ENCODE measurements at places on chromosomes 4 and X.

- no peak for DNase-seq
Measured at GRCh38 chrX:48498374-48498809, 10.4 kb upstream of the PORCN start.

GRCh38 chr4:71130827-71131603 lies 137.6 kb downstream of the DCK start:
- DNase-seq: no peak

GRCh38 chr4:174156239-174156826 lies 127.1 kb downstream of the FBXO8 start:
- DNase-seq: peak; percentile 46

- no peak for DNase-seq
Measured at GRCh38 chr4:76308548-76308947, 2.0 kb downstream of the STBD1 start.

- DNase-seq: no peak
Measured at GRCh38 chr4:4254199-4254598, 6.2 kb upstream of the TMEM128 start.

GRCh38 chr4:6078560-6078959 lies 60.3 kb upstream of the C4orf50 start:
- DNase-seq: no peak

DNA sequence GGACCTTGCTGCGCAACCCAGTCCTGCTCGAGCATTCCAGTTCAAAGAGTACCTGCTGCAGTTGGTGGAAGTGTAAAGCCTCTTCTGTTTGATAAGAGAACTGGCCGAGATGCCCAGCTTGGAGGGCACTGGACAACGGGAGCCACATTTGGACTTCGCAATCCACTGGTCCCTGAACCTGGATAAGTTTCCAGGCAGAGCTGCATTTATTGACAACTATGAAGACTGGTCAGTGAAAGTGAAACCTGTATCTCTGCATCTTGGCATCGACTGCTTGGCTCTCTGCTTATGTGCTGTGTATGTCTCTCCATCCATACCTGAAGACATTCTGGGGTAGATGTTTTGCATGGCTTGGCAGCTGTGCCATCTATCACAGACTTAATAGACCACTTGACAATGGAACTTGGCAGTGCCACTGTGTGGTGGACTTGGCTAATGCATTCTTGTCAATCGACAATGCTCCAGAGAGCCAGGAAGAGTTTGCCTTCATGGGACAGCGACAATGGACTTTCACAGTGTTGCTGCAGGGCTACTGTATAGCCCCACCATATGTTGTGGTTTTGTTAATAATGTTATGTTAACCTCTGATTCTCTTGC lies 43.5 kb upstream of the ZBTB33 start:
- DNase-seq: no peak

- no peak for DNase-seq
Measured at GRCh38 chr4:185534511-185534865, 819 bp downstream of the PDLIM3 start.

GRCh38 chr4:123913598-123913997 lies 517.0 kb downstream of the SPRY1 start:
- no peak for DNase-seq

GRCh38 chr4:141329174-141329569 lies 108.5 kb downstream of the ZNF330 start:
- no peak for DNase-seq

DNA sequence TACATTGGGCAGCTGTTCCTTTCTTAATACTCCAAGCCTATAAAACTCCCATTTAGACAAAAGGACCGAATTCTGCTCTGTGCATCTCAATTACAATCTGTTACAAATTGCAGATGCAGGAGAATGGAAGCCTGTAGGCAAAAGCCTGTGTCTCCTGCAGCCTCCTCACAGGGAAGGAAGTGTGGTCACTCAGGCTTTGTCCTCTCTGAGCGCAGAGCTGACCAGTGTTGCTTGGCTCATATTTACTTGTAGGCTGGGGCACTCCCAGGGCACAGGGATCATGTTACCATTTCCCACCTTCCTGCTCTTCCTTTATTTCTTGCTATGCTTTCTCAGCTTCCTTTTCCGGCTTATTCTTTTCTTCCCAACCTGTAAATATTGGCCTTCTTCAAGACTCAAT lies 15.7 kb downstream of the SUPT20HL2 start:
- no peak for DNase-seq

DNA sequence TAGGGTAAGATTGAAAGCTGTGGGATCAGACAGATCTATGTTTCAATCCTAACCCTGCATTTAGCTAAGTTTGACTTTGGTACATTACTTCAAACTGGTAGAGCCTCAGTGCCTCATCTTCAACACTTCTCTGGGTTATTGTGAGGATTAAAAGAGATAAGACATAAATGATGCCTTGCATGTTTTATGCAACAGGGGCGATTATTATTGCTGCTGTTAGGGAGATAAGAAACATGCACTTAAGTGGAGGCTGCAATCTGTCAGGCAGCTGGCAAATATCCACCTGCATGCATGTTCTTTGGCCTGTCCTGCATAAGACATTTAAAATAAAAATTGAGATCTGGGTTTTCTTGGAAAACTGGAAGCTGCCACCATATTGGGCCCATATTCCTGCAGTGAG lies 24.6 kb downstream of the UNC5C start:
- DNase-seq: no peak

DNA sequence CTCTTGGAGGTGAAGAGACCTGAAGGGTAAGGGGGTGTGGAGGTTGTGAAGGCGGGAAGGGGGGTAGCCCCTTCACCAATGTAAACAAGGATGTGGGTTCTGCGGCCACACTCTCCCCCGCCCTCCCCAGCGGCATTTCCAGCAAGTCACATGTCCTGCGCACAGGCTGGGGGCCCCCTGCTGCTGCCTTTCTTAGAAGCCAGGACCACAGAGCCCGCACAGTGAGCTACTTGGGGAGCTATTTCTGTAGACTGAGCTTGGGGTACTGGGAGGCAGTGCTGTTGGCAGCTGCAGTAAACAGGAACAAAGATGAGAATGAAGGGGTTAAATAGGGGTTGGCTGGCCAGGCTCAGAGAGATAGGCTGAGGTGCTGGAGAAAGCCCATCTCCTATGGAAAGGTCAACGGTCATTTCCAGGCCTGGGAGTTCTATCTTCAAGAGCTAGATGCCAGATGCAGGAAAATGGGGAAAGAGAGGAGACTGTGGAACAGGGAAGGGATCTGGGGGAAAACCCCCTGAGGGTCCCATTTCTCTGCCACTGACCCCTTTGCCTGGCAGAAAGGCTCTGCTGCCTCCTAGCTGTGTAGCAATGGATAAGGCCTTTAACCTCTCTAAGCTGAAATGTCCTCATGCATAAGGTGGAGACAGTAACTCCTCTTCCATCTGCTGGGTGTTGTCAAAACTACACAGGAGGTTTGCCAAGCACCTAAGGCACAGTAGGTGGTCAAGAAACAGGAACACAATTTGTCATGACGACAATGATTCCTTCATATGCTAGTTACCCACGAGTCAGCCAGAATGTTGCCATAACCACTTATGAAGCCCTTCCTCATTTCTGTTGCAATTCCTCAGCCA lies 18.5 kb upstream of the PIM2 start:
- no peak for DNase-seq

- DNase-seq: no peak
Measured at GRCh38 chr4:182216005-182216404, 27.2 kb upstream of the TENM3 start.

- DNase-seq: no peak
Measured at GRCh38 chr4:21290562-21290961, 590.3 kb downstream of the PACRGL start.

DNA sequence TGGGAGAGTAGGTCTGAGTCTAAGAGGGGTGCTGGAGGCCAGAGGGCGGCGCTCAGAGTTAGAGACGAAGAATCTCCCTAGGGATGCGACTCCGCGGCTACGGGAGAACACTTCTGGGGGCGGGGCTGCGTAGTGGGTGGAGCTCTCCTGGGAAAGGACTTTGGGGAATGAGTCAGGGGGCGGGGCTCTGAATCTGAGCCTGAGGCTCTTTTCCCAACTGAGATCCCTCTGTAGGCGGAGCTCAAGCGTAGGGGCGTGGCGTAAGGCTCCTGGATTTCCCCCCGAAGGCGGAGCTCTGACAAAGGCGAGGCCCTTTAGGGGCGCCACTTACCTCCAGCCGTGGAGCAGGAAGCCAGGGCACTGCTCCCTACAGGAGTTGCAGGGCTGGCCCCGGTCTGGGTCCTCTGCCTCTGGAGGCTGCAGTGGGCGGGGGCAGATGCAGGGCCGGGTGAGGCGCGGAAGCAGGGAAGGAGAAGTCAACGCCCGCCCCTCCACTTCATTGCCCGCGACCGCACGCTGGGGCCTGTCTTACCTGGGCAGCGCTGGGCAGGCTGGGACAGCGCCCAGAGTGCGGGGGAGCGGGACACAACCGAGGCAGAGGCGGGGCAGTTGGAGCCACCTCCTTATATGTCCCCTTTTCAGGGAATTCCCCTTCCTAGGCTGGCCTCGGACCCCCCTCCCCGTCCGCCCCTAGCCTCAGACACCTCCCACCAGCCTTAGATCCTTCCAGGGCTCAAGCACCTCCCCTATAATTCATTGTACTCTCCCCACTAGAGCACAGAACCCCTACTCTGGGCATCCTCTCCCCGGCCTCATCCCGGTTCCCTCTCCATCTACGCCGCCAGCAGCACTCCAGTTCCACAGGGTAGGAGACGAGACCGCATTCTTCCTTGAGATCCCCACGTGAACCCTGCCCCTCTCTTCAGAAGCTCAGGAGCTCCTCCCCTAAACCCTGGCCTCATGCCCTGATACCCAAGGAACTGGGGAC lies 1.6 kb downstream of the PRICKLE3 start:
- peak; percentile 78 for DNase-seq

GRCh38 chr4:94462572-94462971 lies 10.8 kb downstream of the PDLIM5 start:
- no peak for DNase-seq

GRCh38 chrX:65017451-65017850 lies 41.2 kb upstream of the ZC4H2 start:
- no peak for DNase-seq
